ENCODE measurements at places on chromosomes 3 and 15. TPM values are rescaled to one million over a fixed set of nuclear protein-coding genes. Genes with fewer than 3 reads are reported as not detected.

The CPLX3 gene
- 0.14 TPM for total RNA-seq

The GNAT1 gene
- total RNA-seq = not detected

GRCh38 chr15:39565851-39566250 is 15.0 kb upstream of the THBS1 start:
- peaks cover 12% of the 10 kb centered on the region for H3K27me3 ChIP-seq
- H3K36me3 ChIP-seq = no peaks in the 10 kb centered on the region
- no peak overlapping the region for H3K4me3 ChIP-seq
- no peak for DNase-seq
- no peaks in the 10 kb centered on the region for H3K4me1 ChIP-seq
- no peak overlapping the region for H3K27ac ChIP-seq

The RARRES1 gene
- 0.41 TPM for total RNA-seq

GRCh38 chr3:113152849-113153248 is 58.5 kb upstream of the BOC start:
- H3K27me3 ChIP-seq = peaks cover 13% of the 10 kb centered on the region
- H3K4me1 ChIP-seq = no peaks in the 10 kb centered on the region
- H3K36me3 ChIP-seq = no peaks in the 10 kb centered on the region
- DNase-seq = no peak
- H3K27ac ChIP-seq = no peak overlapping the region
- H3K4me3 ChIP-seq = no peak overlapping the region

The NUP210 gene
- total RNA-seq = 144 TPM
